Activated naive CD4-positive, alpha-beta T cell treated with anti-CD3 and anti-CD28 coated beads, Interleukin-2, amount 50 U/mL, for 16 hours (primary cell): ENCODE measurements at places on chromosomes 11 and 22.

GRCh38 chr11:33829430-33830141 lies 55.3 kb upstream of the FBXO3 start:
- peak; percentile 59 for DNase-seq

DNA sequence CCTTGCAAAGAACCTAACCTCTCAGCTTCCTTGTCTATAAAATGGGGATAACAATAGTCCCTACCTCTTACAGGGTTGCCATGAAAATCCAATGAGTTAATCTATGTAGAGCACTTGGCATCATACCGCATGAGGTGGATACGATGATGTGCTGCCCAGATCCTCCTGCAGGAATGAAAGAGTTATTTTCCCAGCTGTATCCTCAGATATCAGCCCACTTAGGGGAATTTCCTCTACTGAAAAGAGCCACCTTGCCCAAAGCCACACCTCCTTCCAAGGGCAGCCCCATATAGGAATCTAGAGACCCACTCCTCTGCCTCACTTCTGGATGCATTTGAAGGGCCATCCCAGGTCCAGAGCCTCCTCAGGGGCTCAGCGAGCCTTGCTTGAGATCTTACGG lies 128.4 kb downstream of the CCDC81 start:
- DNase-seq = no peak

DNA sequence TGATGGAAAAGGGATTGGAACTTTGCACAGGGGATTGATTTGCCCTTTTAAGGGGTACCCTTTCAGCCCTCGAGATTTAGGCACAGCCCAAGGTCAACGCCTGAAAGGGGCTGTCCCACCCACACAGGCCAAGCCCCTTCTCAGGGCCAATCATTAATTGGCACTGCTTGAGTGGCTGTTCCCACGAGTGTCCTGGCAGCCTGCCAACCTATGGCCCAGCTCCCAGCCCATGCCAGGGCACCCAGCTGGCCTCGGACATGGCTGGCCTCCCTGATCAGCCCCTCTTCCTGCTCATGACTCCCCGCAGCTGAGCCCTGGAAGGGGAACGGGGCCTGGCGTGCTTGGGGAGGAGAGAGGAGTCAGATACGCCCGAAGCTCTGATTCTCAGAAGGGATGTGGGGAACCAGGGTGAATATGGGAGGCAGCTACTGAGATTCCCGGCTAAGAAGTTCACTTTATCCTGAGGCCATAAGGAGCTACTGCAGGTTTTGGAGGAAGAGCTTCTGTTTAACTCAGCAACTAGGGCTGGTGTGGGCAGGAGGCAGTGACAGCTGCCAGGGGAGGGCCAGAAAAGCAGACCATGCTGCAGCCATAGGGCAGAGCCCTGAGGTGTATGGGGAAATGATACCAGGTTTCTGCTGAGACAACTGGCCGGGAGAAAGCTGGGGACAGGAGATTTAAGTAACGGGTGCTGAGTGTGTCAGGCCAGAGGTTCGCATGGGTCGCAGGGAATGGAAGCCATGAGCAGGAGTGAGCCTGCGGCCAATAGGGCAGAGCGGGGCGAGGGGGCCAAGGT lies 30.0 kb downstream of the WNT7B start:
- DNase-seq = no peak

DNA sequence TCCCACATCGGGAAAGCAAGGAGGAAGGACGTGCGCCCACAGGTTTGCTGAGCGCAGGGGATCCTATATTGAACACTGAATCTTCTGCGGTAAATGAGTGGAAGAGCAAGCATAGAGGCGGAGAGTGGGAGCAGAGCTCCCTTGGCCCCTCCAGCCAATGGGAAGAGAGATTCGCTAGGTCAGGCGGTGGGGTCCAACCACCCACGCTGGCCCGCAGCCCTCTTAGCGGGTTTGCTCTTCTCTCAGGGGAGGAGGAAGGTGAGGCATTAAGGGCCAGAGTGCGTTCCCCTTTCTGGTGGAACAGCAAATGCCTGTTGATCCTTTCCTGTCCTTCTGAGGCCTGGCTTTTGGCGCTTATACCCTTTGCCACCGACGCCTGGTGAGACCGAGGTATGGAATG lies 10.6 kb downstream of the NLRP14 start:
- DNase-seq = no peak

DNA sequence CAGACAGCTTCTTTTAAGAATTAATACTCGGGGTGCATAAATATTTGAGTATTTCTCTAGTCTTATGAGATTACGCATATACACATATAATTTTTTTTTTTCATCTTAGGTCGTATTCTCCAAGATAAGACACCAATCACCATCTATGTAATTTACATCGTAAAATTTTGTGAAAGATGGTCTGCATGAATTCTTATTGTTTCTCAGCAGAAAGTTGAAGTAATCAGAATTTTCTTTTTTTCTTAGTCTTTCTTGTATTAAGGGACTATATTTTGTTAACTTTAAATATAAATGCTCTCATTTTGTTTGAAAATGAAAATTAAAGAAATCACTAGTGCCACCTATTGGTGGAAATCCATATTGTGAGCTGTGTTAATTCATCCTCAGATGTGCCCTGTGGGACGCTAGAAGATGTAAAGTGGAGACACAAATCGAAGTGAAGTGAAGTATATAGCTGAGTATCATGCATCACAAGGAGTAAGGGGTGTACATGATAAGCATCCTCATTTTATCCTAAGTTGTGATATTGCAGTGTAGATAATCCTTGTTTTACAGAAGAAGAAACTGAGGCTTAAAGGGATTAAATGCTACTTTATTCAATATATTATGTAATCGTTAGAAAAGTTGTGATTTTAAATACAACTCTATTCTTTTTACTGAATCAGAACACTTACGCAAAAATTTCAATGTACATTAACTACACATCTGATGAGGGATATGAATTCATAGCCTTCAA lies 2084.3 kb downstream of the LRRC4C start:
- DNase-seq = no peak

DNA sequence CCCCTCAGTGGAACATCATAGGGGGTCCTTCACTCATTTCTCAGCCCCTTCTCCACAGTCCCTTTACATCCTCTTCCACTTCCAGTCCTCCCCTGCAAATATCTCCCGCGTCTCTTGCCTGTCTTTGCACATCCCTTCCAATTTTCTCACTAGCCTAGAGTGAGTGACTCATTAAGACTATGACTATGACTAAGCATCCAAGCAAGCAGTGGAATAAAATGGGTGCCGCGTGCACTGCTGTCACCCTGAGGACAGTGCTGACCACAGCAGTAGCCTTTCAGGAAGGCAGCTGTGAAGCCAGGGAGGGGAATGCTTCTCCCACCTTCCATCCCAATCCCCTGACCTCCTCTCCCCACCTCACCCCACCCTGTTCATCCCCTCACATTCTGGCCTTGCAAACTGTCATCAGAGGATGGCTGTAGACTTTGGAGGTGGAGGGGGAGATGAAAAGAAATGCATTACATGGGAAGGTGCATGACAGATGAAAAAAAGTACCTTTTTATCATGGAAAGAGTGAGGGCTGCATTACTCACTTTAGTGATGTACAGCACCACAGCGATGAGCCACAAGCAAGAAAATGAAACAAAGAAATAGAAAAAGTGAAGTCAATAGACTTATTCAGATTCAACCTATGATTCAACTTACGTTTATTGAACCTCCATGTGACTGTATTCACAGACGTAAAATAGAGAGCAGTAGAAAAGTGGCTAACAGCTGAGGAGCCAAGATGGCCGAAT lies 948.2 kb downstream of the NTM start:
- DNase-seq = no peak

DNA sequence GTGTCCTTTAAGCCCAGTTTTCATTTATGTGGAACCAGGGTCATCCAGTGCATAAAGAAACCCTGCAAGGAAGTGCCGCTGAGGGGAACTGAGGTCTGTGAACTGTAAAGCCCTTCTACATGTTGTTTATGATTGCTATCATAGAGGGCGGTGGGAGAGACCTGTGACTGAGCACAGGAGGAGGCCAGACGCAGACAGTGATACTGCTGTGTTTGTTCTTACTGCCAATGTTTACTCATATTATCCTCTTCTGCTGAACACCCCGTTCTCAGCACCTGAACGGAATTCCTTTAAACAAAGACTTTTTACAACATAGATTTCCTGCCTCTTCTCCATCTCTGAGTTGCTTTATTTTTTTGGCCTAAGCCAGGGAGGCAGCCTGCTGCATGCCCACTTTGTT lies 967 bp upstream of the GALNT18 start:
- DNase-seq = no peak

- no peak for DNase-seq
Observed at GRCh38 chr22:21752276-21752675, 16.7 kb upstream of the YPEL1 start.

- DNase-seq = no peak
Observed at GRCh38 chr22:19138217-19139000, 6.0 kb downstream of the ESS2 start.

DNA sequence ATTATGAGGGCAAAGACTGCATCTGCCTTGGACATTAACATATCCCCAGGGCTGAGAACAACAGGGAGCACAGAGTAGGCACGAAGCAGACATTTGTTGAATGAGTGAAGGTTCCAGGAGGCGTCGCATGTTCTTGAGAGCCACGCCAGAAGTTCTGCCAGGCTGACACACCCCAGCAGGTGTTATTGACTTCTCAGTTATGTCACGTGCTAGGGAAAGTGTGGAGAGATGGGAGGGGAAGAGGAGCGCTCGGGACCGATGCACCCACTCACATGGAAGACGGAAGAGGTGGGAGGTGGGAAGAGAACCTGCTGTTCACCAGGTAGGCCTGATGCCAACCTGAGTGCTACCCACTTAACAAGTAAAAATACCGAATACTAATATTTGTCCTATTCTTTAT lies 232.8 kb downstream of the LARGE1 start:
- DNase-seq = no peak

DNA sequence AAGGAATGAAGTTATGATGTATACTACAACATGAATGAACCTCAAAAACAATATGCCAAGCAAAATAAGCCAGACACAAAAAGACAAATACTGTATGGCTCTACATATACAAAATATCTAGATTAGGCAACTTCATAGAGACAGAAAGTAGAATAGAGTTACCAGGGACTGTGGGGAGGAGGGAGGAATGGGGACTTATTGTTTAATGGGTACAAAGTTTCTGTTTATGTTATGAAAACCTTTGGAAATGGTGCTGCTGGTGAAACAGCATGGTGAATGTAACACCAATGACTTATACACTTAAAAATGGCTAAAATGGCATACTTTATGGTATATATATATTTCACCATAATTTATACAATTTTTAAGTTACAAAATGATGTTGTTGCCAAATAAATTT lies 4.1 kb downstream of the AQP11 start:
- no peak for DNase-seq

DNA sequence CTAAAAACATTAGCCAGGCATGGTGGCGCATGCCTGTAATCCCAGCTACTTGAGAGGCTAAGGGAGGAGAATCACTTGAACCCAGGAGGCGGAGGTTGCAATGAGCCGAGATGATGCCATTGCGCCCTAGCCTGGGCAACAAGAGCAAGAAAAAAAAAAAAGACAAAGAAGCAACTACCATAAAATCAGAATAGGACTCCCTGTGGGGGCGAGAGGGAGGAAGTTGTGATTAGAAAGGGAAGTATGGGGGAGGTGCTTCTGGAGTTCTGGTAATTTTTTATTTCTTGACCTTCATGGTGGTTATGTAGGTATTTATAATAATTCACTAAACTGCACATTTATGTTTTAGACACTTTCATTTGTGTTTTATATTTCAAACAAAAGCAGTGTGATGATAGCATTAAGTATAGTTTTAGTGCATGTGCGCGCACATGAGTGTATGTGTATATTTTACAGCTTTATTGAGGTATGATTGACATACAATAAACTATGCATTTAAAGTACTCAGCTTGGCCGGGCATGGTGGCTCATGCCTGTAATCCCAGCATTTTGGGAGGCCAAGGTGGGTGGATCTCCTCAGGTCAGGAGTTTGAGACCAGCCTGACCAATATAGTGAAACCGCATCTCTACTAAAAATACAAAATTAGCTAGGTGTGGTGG lies 43.5 kb downstream of the SIK2 start:
- DNase-seq = no peak

DNA sequence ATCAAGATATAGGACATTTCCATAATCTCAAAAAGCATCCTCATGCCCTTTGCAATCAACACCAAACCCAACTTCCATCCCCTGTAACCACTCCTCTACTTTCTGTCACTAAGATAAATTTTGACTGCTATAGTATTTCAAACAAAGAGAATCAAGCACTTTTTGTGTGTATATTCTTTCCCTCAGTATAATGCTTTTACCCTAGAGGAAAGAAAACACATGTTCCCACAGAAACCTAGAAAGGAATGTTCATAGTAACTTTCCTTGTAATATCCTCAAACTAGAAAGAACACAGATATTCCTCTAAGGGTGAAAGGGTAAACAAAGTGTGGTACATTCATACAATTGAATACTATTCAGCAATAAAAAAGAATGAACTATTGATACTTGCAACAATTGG lies 5.5 kb upstream of the PATE1 start:
- no peak for DNase-seq

GRCh38 chr22:39663751-39664150 lies 93.2 kb downstream of the CACNA1I start:
- DNase-seq = no peak

GRCh38 chr11:62333768-62334167 lies 3.5 kb upstream of the ASRGL1 start:
- no peak for DNase-seq

DNA sequence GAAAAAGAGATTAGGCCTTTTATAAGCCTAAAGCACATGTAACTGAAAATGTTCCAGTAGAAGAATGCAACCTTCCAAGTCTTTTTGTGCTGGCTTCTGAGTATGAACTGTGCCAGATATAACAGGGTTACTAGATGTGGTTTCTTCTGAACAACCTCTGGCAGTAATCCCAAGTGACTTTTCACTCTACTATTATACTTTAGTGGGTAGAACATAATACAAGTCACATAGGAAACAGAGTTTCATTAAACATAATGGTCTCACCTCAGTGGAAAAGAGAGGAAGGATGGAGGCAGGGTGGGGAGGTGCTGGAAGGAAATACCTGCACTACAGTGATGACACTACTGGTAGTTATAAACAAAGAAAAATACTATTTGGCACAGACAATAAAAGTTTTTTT lies 81.3 kb downstream of the PHF21A start:
- DNase-seq = no peak

- DNase-seq = no peak
Observed at GRCh38 chr22:35578836-35579575, 38.1 kb downstream of the MB start.

DNA sequence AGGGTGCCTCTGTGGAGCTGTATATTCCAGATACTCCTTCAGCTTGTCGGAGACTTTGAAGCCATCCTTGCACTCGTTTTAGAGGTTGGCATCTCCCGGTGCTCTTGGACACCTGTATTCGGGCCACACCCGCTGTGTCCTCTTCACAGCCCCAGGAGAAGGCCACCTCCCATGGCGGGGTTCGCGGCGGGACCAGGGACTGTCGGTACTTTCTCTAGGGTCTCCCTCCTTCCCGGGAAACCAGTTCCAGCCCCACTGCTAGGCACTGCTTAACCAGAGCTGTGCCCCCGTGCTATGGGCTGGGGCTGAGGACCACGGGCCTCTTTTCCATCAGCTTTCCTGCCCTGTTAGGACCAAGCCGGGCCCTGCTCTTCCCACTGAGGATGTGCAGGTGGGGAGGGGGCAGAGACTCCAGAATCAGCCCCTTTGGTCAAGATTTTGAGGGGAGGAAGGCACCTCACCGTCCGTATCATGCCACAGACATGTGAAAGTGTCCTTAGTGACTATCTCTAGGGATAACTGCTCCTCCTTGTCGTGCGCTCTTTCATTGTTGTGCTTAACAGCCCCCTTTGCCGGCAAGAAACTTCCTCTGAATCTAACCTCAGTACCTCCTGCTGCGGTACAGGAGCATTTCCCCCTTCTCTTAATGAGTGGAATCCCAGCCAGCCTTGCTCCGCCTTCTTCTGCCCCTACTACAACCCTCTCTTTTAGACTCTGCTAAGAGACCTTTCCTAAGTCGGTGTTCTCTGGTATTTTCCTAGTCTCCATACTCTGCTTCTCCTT lies 1.2 kb upstream of the B3GAT1 start:
- no peak for DNase-seq
